ENCODE measurements at places on chromosomes 1 and 21.

GRCh38 chr1:223129229-223129901 lies 13.7 kb downstream of the TLR5 start:
- DNase-seq = peak; percentile 61

GRCh38 chr21:37842163-37842919 lies 73.9 kb downstream of the KCNJ6 start:
- DNase-seq = no peak

GRCh38 chr1:208799186-208799585 lies 555.0 kb upstream of the PLXNA2 start:
- DNase-seq = no peak

- DNase-seq = no peak
These were observed 1.6 kb upstream of the SH3BGRL3 start for GRCh38 chr1:26278303-26278702.

DNA sequence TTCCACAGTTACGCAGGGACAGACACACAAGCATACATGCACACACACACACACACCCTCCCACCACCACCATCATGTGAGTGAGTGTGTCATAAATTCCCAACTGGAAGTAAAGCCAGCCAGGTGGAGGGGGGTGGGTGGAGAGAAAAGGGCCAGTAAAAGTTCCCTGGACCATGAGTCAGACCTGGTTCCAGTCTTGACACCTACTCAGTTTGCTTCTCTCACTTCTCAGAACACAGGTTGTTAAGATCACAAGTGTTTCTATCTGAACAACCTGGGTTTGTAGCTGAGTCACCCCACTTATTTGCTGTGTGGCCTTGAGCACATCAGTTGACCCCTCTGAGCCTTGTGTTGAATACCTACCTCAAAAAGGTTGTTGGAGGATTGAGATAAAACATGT lies 9.6 kb downstream of the EPHA10 start:
- DNase-seq = no peak

- DNase-seq = no peak
These were observed 5.3 kb upstream of the PRRC2C start for GRCh38 chr1:171480035-171480434.

DNA sequence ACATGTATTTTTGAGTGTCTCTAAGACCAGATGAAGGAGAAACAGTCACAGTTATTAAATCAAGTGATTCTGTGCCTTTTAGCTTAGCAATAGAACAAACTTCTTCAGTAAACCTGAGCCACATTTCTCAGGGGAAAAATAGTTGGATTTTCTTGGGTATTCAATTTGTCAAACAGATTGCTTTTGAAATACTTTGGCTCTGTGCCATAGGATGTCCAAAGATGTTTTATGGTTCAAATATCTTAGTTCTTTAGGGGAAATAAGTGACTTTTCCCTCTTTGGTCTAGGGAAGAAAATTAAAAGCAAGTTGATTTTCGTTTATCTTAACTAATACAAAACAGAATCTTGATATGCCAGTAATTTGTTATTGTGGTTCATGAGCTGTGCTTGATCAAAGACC lies 125.9 kb downstream of the ATP5PO start:
- DNase-seq = no peak

- DNase-seq = no peak
These were observed 21.9 kb upstream of the KIF14 start for GRCh38 chr1:200642481-200642880.

DNA sequence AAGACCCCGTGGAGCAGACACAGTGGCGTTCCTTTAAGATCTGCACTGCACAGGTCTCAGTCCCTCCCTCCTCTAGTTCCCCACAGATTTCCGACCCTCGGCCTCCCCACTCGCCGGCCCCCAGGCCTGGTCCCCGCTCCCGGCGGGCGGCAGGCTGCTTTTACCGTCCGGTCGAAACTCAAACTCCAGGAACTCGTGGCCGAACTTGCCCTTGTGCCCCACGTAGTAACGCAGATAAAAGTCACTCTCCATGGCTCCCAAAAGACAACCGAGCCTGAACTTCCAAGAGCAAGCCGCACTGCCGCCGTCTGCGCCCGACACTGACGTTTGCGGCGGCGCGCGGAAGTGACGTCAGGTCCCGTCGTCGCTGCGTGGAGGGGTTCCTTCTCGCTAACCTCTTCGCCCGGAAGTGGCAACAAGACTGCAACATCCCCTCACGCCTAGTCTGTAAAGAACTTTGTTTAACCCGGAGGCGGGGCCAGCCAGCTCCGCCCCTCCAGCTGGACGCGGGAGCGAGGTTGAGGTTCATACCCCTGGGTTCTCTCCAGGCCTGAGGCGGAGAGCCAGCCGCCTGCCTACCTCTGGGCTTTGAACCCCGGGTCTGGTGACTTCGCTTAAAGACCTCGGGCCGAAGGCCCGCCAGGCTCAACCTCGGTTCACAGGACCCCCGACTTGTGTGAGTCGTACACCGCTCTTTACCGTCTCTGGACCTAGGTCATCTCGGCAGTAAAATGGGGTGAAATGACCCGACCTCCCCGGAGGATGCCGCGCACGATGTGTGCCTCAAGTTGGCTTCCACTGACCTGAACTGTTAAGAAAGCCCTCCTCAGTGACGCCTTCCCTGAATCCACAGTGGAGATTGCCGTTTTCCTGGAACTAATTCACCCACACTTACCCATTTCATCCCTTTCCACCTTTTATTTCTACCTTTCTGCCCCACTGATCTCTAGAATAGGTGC lies at the start of gene MAGOH:
Gene MAGOH (minus strand): TSS at position 322 of the 959 bp plus-strand sequence. CDS start 70 bp downstream, at position 252.
- DNase-seq = peak; percentile 93

- no peak for DNase-seq
These were observed 37.4 kb downstream of the CLCC1 start for GRCh38 chr1:108925920-108926319.

- DNase-seq = no peak
These were observed 68.4 kb downstream of the USP24 start for GRCh38 chr1:55146781-55147180.

GRCh38 chr1:170221031-170221430 lies 75.3 kb downstream of the NTMT2 start:
- DNase-seq = no peak

GRCh38 chr1:25907601-25908000 lies 1.4 kb upstream of the STMN1 start:
- DNase-seq = no peak

GRCh38 chr1:147723691-147724323 lies 36.6 kb downstream of the GJA5 start:
- DNase-seq = peak; percentile 28

All from D721Med (cell line).